T-helper 17 cell (primary cell): ENCODE measurements at places on chromosomes 1 and 21. TPM values are rescaled to one million over a fixed set of nuclear protein-coding genes. Genes with fewer than 3 reads are reported as not detected.

SMG5 gene
- total RNA-seq: 59.0 TPM

DNA sequence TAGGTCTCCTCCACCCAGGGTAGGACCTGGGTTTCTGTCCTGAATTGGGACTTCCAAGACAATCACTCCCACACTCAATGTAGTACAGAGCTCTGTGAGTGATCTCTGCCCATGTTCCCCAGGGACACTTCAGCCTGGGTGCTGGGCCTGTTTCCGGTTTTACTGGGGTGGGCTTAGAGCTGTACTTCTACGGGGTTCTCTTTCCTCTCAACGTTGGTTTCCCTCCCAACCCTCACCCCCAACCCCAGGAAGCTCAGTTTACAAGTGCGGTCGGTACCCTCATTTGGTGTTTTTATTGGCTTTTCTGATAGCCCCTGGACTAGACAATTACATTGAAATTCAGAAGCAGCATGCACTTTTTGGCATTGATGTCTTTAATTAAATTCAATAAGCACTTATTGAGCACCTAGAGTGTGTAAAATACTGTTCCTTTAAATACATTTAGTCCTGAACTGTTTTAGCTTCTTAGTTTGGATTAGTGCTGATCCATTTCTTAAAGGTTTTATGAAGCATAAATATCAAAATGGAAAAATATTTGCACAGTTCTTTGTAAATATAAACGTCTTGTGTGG, 542 bp upstream of the XPR1 start:
- DNase-seq: no peak
- H3K27ac ChIP-seq: no peak overlapping the region
- no peak overlapping the region for H3K4me3 ChIP-seq
- peaks cover 3% of the 10 kb centered on the region for H3K36me3 ChIP-seq

DNA sequence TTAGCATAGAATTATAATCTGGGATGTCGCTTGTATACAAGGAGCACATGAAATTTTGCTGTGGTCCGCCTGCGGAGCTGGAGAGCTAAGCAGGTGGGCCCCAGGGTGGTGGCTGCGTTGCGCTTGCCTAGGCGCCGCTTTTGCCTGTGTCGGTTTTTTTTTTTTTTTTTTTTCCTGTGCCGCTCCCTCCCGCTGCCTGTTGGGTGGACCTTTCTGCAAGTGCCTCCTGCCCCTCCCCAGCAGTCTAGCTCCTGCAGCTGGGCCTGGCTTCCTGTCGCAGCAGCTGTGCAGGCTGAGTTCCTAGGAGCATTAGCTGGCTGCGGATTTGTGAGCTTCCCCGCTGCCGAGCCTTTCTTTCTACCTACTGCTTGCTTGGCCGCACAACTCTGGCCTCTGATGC, 20.6 kb downstream of the PYHIN1 start:
- no peak overlapping the region for H3K4me3 ChIP-seq
- H3K27ac ChIP-seq: no peak overlapping the region
- no peak for DNase-seq
- H3K36me3 ChIP-seq: peaks cover 24% of the 10 kb centered on the region
- H3K27me3 ChIP-seq: no peaks in the 10 kb centered on the region
- peaks cover 8% of the 10 kb centered on the region for H3K4me1 ChIP-seq

DNA sequence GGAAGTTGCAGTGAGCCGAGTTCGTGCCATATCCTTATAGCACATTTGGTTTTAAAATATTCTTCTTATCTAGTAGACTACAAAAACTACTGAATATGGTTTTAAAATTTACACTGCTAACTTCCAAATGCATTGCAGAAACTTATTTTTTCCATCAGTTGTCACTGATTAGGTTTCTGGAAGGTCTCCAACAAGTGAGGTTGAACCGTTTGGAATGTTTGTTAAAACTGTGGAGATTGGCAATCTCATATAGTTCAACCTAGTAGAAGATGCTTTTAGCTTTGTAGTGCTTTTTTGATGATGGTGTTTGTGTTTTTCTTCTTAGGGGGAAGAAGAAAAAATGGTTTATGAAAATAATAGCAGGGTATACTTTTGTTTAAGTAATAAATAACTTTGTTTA, 12.9 kb downstream of the CENPF start:
- H3K4me3 ChIP-seq: no peak overlapping the region
- no peak for DNase-seq
- peaks cover 2% of the 10 kb centered on the region for H3K36me3 ChIP-seq
- no peaks in the 10 kb centered on the region for H3K27me3 ChIP-seq
- no peak overlapping the region for H3K27ac ChIP-seq

DNA sequence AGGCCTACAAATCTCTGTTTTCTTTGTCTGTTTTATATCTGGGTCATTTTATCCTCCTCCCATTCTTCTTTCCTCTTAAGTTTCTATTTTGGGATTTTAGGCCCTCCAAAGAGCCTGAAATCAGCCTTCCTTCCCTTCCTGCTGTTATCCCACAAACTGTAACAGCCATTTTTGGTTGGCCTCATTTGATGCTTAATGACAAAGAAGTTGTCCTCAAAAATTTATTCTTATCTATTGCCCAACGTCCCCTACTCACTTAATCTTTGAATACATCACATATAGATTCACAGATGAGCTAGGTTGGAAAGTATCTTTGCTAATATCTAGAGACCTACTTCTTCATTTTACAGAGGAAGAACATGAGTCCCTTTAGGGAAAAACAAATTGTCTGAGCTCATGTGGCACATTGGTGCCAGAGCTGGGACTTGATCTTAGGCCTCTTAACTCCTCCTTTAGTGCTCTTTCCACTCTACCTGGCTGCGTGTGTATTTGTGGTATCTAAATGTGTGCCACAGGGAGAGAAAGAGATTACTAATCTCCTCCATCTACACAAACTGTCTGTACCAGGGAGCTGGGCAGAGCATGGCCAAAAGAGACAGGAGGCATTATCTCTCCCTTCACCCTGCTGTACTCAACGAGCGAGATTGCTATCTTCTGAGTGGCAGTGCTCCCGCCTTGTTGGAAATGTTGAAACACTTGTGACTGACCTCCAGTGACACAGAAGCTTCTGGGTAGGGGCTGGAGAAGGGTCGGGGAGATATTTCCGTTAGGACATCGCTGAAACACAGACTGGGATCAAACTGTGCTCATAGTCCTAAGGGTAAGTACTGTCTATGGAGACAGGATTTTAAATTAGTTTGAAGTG, 30.1 kb downstream of the RHEX start:
- no peak overlapping the region for H3K4me3 ChIP-seq
- H3K27ac ChIP-seq: no peak overlapping the region
- DNase-seq: no peak

GRCh38 chr1:47758341-47759250, 238.6 kb downstream of the TRABD2B start:
- no peak overlapping the region for H3K27ac ChIP-seq
- H3K27me3 ChIP-seq: peaks cover 68% of the 10 kb centered on the region
- peaks cover 9% of the 10 kb centered on the region for H3K4me1 ChIP-seq
- no peak overlapping the region for H3K4me3 ChIP-seq
- no peak for DNase-seq

SAMSN1 gene
- 64.9 TPM for total RNA-seq

DNA sequence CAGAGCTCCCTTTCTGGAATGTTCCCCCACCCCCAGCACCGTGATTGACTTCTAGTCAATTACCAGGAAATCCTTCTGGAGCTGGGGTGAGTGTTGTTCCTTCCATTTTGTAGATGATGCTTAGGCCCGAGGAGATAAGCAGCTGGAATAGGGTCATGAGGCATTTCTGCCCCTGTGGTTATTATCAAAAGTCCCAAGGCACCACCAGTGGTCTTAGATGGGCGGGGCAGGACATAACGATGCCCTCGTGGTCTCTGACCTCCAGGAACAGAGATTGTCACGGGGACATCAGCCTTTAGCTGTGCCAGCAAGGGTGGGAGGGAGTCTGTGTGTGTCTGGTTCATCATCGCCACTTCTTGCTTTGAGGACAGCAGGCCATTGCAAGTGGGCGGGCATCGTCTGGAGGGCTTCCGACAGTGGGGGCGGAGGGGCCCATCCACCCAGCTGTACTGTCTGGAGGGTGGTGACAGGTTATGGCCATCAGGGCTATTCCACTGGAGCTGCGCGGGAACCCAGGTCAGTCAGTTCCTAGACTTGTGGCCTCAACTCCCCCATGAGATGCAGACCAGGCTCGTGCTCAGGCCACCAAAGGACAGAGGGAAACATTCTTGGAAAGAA, 22.6 kb downstream of the TNFRSF8 start:
- H3K4me3 ChIP-seq: no peak overlapping the region
- peaks cover 29% of the 10 kb centered on the region for H3K4me1 ChIP-seq
- no peaks in the 10 kb centered on the region for H3K27me3 ChIP-seq
- H3K27ac ChIP-seq: no peak overlapping the region

GRCh38 chr21:17429936-17430335, 82.9 kb upstream of the CXADR start:
- H3K27ac ChIP-seq: no peak overlapping the region
- no peak for DNase-seq
- H3K4me3 ChIP-seq: no peak overlapping the region
- H3K27me3 ChIP-seq: peaks cover 13% of the 10 kb centered on the region
- no peaks in the 10 kb centered on the region for H3K4me1 ChIP-seq

SSX2IP gene
- total RNA-seq: 6.6 TPM

DNA sequence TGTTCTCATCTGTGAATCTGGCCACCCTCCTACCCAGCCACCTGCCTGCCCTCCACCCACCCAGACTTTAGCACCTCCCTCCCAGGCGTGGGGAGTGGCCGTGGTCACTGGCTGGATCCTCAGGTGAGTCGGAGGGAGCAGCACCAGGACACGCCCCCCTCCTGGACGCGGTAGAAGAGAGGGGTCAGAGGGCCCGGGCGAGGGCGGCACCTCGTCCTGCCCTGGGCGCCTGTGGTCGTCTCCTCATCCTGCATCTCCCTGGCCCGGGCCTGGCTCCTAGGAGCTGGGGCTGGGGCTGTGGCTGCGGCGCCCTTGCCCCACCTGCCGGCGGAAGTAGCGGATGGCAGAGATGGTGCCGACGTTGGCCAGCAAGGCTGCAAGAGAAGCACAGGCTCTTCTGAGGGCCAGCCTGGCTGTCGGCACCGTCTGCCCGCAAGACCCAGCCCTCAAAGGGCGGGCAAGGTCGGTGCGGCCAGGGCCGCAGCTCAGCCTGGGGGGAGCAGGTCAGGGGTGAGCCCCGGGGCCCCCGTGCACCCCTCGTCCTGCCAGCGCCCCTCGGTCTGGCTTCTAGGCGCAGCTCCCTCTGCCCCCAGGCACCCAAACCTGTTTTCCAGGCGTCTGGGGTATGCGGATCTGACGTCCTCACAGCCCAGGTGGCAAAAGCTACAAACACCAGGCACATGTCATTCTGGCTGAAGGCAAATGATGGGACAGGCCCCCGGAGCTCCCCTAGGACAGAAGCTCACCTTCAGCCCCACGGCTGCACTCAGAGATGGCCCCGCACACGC, 5.8 kb downstream of the PERM1 start:
- H3K4me3 ChIP-seq: peak overlapping the region; percentile 45
- no peaks in the 10 kb centered on the region for H3K36me3 ChIP-seq
- DNase-seq: peak; percentile 36

DNA sequence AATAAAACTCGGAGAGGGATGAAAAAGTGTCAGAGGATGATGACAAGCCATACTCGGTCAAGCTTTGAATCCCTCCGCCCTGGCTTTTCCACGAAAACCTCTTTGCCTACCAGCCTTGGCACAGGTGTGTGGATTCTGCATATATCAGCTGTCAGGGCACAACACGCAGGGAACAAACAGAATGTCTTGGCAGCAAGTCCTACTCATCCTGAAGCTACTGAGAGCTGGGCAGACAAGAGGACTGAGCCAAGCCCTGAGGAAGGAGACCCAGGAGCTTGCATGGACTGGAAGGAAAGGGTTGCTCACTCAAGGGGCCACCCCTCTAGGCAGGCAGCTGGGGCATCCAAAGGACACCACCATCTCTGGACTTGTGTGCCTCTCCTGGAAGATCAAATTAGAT, 132.4 kb downstream of the HMGB4 start:
- peaks cover 27% of the 10 kb centered on the region for H3K27me3 ChIP-seq
- no peak overlapping the region for H3K27ac ChIP-seq
- no peaks in the 10 kb centered on the region for H3K4me1 ChIP-seq

RGL1 gene
- total RNA-seq: 1.4 TPM

MTF1 gene
- total RNA-seq: 26.6 TPM

C1orf105 gene
- not detected for total RNA-seq

GRCh38 chr1:164745736-164746135, 186.8 kb downstream of the PBX1 start:
- H3K4me1 ChIP-seq: no peaks in the 10 kb centered on the region
- H3K4me3 ChIP-seq: no peak overlapping the region
- DNase-seq: no peak
- no peak overlapping the region for H3K27ac ChIP-seq
- no peaks in the 10 kb centered on the region for H3K36me3 ChIP-seq

DNA sequence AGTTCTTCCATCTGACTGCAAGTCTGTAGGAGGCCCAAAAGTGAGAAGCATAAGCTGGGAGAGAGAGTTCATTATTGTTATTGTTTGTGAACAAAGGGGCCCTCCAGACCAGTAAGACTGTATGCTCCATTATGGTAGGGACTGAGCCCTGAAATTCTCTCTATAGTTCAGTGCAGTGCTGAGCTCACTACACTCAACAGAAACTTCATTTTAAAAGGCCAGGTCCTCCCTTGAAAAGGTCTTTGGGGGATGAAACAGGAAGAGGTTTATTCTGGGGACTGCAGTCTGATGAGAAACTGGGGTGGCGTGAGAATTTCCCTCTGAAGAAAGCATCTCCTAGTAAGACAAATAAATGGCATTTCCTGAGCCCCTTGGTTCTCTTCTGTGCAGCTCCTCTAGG, 5.5 kb upstream of the GATAD2B start:
- no peaks in the 10 kb centered on the region for H3K36me3 ChIP-seq
- H3K27me3 ChIP-seq: no peaks in the 10 kb centered on the region
- peaks cover 19% of the 10 kb centered on the region for H3K4me1 ChIP-seq
- peak overlapping the region; percentile 39 for H3K27ac ChIP-seq
- DNase-seq: no peak

GRCh38 chr1:219374636-219375035, 201.0 kb downstream of the LYPLAL1 start:
- H3K36me3 ChIP-seq: peaks cover 2% of the 10 kb centered on the region
- H3K27me3 ChIP-seq: no peaks in the 10 kb centered on the region
- no peaks in the 10 kb centered on the region for H3K4me1 ChIP-seq

- no peak for DNase-seq
- no peak overlapping the region for H3K27ac ChIP-seq
- H3K4me1 ChIP-seq: no peaks in the 10 kb centered on the region
Observed at GRCh38 chr1:8063298-8064036, 37.4 kb upstream of the ERRFI1 start.

KCNK1 gene
- 0.73 TPM for total RNA-seq

NTMT2 gene
- total RNA-seq: not detected

DNA sequence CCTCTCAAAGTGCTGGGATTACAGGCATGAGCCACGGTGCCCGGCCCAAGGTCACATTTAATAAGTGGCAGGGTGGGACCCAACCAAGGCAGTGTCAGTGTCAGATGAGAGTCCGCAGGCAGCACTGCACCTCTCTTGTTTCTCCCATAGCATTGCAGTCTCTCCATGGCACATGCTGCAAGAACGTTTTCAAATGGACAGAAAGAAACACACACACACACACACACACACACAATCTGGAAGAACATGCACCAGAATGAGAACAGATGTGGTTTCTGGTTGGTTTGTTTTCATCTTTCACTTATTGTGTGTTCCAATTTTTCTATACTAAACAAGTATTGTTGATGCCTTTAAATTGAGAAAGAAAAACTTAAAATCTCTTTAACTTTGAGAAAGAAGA, 126.5 kb downstream of the SYF2 start:
- H3K27ac ChIP-seq: peak overlapping the region; percentile 56
- peaks cover 17% of the 10 kb centered on the region for H3K4me1 ChIP-seq
- H3K4me3 ChIP-seq: no peak overlapping the region
- DNase-seq: no peak

GRCh38 chr1:93021539-93022134, 57.4 kb upstream of the MTF2 start:
- H3K27ac ChIP-seq: no peak overlapping the region
- peaks cover 12% of the 10 kb centered on the region for H3K27me3 ChIP-seq
- peaks cover 2% of the 10 kb centered on the region for H3K36me3 ChIP-seq
- no peak overlapping the region for H3K4me3 ChIP-seq
- no peak for DNase-seq
- H3K4me1 ChIP-seq: peaks cover 6% of the 10 kb centered on the region

CR2 gene
- total RNA-seq: 3.8 TPM

NECAP2 gene
- 108 TPM for total RNA-seq

CFAP141 gene
- total RNA-seq: not detected

CRYAA gene
- not detected for total RNA-seq
